ENCODE measurements at places on chromosomes 11 and 22.

- DNase-seq: no peak
Observed at GRCh38 chr11:60854847-60855725, 664 bp downstream of the PTGDR2 start.

DNA sequence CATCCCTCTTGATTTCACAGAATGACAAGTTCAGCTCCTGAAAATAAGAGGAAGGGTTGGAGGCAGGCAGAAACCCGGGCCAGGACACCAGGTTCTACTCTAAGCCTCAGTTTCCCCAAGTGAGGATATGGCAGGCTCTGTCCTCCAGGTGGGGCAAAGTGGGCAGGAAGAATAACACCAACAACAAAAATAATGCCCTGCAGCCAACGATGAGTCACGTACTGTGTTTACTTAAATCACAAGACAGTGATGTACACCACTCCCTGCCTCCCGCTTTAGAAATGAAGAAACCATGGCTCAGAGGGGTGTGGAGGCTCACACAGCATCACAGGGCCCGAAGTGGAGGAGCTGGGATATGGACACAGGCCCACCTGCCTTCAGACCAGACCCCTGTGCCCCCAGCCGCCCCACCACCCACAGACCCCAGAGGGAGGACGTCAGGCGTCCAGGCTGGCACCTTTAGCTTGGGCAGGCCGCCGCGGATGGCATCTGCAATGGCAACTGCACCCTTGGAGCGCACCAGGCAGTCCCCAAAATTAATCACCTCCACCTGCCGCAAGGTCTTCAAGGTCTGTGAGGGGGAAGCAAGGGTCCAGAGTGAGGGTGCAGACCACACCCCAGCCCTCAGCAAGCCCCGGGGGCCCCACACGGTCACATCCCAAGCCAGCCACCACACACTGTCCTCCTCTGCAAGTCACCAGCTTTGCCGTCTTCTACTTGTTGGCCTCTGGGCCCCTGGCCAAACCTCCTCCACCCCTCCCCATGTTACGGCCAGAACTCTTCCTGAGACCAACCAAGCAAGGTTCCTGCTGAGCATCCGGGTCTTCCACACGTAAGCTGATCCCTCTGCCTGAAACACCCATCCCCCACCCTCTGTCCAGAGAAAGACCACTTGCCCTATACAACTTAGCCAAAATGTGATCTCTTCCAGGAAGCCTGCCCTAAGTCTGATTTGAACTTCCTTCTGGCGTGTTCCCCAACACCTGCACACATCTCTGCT lies 15.8 kb upstream of the CHADL start:
- peak; percentile 70 for DNase-seq

GRCh38 chr22:18095101-18095805 lies 15.4 kb upstream of the TUBA8 start:
- peak; percentile 31 for DNase-seq

DNA sequence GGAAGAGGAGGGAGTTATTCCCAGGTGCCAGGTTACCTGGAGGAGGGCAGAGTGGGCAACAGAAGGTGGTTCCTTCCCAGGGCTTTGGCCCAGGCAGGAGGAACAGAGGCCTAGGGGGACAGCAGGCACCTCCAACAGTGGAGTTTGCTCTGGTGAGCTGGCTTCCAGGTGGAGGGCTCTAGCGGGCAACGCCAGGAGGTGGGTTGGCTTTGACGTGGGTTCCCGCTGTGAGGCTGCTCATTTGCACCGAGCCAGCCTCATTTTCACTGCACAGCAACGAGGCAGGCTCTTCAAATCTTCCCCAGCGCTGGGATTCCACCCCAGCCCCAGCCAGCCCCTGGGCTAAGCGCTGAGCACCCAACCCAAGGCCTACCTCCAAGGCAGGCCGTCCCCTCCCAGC lies 8.1 kb downstream of the IGSF9B start:
- DNase-seq: no peak

- peak; percentile 3 for DNase-seq
Observed at GRCh38 chr11:58844361-58845005, at the start of gene GLYATL2. TSS of gene GLYATL2 (minus strand) at chr11:58844704. CDS start at chr11:58839612, 5,092 bp downstream.

Measured in EH (cell line).